ENCODE measurements at places on chromosomes 7 and 10.

GRCh38 chr7:132065989-132066603 lies 509.7 kb upstream of the PODXL start:
- DNase-seq: no peak

GRCh38 chr7:155227788-155228458 lies 69.8 kb upstream of the INSIG1 start:
- no peak for DNase-seq

GRCh38 chr10:87546210-87546609 lies 41.5 kb downstream of the MINPP1 start:
- no peak for DNase-seq

- DNase-seq: no peak
Observed at GRCh38 chr7:47591655-47592572, 10.0 kb upstream of the TNS3 start.

DNA sequence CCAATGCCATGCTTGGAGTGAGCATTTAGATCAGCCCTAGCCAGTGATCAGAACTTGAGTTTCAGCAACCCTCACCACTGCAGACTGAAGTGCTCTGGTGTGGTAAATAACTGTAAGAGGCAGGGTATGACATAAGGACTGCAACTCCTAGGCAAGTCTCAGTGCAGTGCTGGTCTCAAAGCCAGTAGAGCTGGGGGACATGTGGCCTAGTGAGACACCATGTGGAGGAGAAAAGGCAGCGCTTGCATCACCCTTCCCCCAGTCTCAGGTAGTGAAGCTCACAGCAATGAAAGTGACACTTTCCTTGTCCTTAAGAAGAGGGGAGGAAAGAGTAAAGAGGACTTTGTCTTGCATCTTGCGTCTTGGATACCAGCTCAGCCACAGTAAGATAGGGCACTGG lies 386.8 kb upstream of the POT1 start:
- peak; percentile 14 for DNase-seq

DNA sequence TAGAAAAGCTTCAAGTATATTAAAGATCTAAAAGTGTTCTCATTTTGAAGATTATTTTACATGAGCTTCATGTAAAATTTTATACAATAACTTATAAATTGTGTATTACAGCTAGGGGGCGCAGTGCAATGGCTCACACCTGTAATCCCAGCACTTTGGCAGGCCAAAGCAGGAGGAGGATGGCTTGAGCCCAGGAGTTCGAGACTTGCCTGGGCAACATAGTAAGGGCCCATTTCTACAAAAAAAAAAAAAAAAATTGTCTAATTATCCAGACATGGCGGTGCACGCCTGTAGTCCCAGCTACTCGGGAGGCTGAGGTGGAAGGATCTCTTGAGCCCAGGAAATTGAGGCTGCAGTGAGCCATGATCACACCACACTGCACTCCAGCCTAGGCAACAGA lies 16.6 kb downstream of the ACBD5 start:
- peak; percentile 66 for DNase-seq

DNA sequence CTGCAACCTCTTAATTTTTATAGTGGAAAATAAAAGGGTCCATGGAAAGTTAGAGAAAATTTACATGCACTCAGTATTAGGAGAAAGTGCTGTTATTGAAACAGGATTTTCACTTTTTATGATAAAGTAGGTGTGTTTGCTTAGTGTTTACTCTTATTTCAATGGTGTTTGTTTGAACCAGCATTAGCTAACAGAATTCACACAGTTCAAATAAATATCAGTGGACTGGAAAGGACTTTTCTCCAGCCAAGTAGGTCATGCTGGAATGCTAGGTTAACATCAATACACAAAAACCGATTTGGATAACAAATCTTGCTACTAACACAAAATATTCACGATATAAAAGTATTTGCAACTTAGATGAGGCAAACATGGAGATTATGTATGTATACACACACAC lies 49.4 kb upstream of the BET1 start:
- no peak for DNase-seq

GRCh38 chr10:11773761-11774441 lies 31.7 kb downstream of the ECHDC3 start:
- DNase-seq: no peak

- DNase-seq: no peak
Observed at GRCh38 chr10:105982735-105983134, 1181.8 kb downstream of the SORCS1 start.

DNA sequence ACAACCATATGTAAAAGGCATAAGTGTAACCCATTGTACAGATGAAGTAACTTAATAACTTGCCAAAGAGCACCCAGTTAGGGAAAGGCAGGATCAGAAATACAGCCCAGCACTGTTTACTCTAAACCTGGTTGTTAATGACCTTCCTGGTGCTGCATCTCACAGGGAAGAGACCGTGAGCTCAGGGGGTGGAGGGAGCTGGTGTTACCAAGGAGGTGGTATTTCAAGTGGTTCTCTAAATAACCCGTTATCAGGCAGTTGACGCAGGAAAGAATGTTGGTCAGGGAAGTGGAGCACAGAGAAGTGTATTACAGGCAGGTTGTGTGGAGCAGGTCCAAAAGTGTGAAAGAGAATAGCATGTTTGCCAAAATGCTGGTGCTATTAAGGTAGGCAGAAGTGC lies 4.4 kb upstream of the ST7 start:
- no peak for DNase-seq

DNA sequence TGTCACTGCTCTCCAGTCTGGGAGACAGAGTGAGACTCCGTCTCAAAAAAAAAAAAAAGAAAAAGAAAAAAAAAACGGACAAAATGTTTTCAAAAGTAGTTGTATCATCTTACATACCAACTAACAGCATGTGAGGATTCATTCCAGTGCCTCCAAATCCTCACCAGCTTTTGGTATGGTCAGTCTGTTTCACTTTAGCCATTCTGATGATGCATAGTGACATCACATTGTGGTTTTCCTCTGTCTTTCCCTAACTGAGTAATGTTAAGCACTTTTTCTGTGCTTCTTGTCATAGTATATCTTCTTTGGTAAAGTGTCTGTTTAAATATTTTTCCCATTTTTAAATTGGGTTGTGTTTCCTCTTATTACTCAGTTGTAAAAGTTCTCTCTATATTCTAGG lies 251.4 kb upstream of the CTBP2 start:
- no peak for DNase-seq

DNA sequence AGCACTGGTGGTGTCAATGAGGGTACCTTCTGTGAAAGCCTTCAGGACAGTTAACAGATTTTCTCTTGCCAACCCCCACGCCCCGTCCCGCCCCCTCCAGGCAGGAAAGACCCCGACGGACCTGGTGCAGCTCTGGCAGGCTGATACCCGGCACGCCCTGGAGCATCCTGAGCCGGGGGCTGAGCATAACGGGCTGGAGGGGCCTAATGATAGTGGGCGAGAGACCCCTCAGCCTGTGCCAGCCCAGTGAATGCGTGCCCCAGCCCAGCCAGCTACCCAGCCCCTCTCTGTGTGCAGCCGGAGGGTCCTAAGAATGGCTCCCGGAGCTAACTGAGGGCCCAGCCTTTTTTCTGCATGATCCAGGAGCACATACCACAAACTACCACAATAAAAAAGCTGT lies 713 bp upstream of the HOGA1 start:
- no peak for DNase-seq

DNA sequence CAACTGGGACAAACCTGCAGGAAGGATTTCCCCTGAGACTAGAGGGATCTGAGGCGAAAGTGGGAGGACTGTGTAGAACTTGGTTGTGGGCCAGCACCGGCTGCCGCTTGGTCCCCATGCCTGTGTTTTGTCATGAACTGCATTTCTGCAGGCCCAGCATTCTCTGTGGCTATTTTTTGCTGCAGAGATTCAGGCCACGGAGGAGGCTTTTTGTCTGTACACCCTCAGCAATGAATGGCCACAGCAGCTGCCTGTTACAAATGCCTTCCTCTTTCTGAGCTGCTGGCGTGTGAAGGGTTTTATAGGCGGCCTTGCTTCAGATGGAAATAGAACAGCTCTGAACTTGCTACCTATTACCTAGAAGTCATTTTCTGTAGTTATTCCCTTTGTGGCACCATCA lies 164.4 kb downstream of the SH2D4B start:
- peak; percentile 67 for DNase-seq

DNA sequence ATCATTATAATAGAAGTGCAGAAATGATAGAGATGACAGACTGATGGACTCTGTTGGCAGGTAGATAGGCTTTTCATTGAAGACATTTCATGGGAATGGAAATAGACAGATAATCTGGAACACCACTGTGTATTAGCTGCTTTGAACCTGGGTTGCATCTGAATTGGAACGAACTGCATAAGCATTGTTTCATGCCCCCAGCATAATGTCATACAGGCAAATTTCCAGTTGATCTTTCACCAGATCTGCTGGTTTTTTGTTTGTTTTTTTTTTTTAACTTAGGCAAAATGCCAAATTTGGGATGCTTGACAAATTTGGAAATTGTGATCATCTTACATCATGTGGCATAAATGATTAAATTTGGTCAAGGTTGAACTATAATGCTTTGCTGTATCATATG lies 172.1 kb upstream of the AOAH start:
- no peak for DNase-seq

- DNase-seq: peak; percentile 11
Observed at GRCh38 chr10:88292185-88292514, 291.0 kb downstream of the RNLS start.

- peak; percentile 25 for DNase-seq
Observed at GRCh38 chr7:100157334-100158228, 942 bp downstream of the TRAPPC14 start.

GRCh38 chr7:74454925-74455288 lies 1.2 kb downstream of the GTF2IRD1 start:
- no peak for DNase-seq

DNA sequence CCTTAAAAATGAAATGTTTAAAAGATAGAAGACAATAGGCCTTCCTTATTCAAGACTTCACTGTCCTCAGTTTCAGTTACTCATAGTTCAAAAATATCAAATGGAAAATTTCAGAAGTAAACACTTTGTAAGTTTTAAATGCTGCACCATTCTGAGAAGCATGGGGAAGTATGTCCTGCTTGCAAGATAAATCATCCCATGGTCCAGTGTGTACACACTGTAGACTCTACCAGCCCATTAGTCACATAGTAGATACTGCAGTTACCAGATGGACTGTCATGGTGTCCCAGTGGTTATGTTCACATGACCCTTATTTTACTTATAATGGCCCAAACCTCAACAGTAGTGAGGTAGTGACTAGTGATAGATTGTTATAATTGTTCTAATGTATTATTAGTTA lies 69.5 kb downstream of the PTPN12 start:
- no peak for DNase-seq

- no peak for DNase-seq
Observed at GRCh38 chr10:116164291-116164690, 108.7 kb downstream of the GFRA1 start.

DNA sequence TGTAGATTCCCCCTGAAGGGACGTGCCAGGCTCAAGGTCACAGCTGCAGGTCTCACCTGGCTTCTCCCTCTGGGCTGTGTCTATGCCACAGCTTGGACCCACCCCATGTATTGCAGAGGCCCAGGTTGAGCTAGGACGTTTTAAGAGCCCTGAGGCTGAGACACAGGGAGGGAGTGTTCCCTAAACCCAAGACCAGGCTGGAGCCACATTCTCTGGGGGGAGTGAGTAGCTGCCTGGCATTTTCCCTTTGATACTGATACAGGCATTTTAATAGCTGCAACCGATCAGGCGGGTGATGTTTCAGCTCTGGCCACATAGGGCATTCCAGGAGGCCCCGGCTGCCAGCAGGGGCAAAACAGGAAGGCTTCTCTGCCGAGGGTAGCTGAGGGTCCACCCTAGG lies 13.4 kb downstream of the COL13A1 start:
- DNase-seq: no peak

- DNase-seq: no peak
Observed at GRCh38 chr7:78178319-78178718, 379.7 kb downstream of the PHTF2 start.

DNA sequence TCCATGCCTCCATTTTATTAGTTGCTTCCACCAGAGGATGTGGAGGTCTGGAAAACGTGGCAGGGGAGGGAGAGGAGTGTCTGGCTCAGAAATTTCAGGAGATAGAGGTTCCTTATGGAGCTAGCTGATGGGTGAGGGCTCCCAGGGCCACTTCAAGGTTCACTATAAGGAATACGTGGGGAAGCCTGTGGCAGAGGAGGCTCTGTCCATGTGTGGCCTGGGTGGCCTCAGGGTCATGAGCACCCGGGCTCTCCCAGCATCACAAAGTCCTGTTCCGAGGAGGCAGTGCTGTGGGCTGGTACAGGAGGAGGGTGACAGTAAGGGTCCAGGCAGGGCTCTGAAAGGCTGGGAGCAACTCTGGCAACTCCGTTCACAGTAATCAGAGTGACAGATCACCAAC lies 24.6 kb downstream of the ARHGAP22 start:
- no peak for DNase-seq

DNA sequence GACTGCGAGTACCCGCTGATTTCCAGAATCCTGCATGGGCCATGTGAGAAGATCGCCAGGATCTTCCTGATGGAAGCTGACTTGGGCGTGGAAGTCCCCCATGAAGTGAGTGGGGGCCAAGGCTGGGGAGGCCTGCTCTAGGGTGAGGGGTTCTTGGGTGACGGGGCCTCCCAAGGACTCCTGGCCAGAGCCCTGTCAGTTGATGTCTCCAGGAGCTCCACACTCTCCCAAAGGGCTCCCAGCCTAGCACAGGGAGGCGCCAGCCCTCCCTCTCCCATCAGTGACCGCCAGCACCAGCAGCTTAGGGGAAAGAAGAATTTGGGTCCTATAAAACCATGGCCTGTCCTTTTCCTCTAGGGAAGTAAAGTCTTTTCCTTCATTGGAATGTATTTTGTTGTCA lies 9.8 kb upstream of the ZNF22 start:
- no peak for DNase-seq

GRCh38 chr10:91341686-91342085 lies 68.5 kb upstream of the HECTD2 start:
- no peak for DNase-seq

GRCh38 chr7:85931919-85932318 lies 711.8 kb upstream of the GRM3 start:
- no peak for DNase-seq

- DNase-seq: no peak
Observed at GRCh38 chr7:156841497-156841896, 51.5 kb downstream of the LMBR1 start.

DNA sequence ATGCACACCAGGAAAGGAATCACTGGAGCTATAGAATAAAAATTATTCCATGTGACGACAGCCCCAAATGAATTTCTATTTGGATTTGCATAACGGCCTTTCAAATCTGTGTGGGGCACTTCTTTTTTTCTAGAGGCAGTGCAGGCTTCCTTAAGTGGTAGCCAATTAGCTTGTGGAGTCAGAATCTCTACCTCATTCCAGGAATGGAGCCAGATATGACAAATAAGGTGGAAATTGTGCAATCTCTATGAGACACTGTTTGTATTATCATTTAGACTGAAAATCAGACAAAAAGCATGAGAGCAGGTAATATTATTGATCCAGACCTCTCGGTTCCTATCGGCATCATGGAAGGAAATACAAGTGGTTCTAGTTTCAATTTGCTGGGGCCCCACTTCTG lies 78.7 kb downstream of the BEND7 start:
- DNase-seq: no peak

DNA sequence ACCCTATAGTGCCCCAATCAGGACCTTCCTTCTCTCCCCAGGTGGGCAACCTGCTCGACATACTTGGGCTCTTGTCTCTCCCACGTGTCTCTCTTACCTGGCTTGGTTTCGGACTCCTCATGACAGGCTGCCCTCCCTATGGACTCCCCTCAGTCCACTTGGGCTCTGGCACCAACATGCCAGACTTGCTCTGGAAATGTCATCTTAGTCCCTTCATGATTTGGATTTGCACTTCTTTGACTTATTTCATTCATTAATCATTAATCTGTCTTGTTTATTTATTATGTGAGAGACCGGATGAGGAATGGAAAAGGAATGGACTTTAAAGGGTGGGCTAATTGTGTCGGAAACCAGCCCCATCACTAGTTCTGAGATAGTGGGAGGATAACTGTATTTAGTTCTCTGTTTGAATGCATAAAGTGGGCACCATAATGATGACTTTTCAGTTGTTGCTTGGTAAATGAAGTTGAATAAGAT lies 108.0 kb downstream of the SND1 start:
- no peak for DNase-seq

Measured in RPMI8226 (cell line).